NCI-H446 treated with DMSO at 0.1 percent for 48 hours (cell line): ENCODE measurements at places on chromosomes 3 and 15.

DNA sequence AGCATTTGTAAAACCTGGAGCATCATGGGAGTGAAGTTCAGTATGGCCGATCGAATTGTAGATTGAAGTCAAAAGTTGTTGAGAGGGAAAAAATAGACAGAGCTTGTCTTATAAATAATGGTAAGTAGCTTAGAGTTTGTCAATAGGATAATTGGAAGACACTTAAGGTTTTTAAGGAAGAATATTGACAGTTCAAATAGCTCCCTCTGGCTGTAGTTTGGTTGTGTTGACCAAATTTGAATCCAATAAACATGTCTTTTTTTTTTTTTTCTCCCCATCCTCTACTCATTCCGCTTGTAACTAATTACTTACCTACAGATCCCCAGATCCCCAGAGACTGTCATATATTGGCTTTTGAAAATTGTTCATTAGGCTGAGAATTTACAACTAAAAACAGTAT, 677.0 kb downstream of the AGBL1 start:
- DNase-seq, result no peak

GRCh38 chr3:52820736-52821135, 9.7 kb downstream of the ITIH4 start:
- no peak for DNase-seq

- DNase-seq, result no peak
Observed at GRCh38 chr15:31223478-31224350, 102.9 kb upstream of the KLF13 start.

DNA sequence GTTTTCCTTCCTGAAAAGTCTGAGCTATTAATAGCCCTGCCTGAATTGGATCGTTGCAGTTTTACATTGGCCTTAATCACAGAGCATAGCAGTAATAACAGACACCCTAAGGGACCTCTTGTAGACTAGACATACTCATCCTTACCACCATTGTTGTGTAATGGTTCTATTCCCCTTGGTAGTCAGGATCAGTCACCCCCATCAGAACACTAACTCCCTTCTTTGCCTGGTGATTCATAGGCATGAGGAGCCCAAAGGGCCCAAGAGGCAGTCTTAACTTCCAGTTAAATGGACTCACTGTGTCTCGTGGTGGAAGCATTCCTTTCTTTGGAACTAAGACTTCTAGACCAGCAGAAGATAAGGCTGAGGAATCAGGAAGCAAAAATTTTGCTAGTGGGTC, 20.2 kb downstream of the CGGBP1 start:
- DNase-seq, result no peak

DNA sequence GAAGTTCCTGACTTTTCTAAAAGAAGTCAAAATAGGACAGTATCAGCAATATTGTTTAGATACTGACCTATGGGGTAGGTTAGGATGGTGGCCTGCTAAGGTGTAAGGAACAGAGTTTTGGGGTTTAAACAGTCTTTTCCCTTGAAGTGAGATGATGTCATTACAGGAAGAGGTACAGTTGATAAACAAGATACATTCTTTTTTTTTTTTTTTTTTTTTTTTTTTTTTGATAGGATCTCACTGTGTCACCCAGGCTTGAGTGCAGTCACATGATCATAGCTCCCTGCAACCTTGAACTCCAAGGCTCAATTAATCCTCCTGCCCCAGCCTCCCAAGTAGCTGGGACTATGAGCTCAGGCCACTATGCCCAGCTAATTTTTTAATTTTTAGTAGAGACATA, 33.3 kb downstream of the SLC25A36 start:
- DNase-seq, result no peak
